ENCODE measurements at places on chromosomes 12 and 14. TPM values are rescaled to one million over a fixed set of nuclear protein-coding genes. Genes with fewer than 3 reads are reported as not detected.

The PLEKHG7 gene
- total RNA-seq: not detected

The PRR4 gene
- 2.7 TPM for total RNA-seq

The APOF gene
- not detected for total RNA-seq

The KRT7 gene
- total RNA-seq: 6,056 TPM

The MTRFR gene
- total RNA-seq: 20.5 TPM

The INHBC gene
- not detected for total RNA-seq

The AEBP2 gene
- total RNA-seq: 19.0 TPM
